Umbilical cord (tissue), 2 donors: ENCODE measurements at places on chromosomes 1 and 21. TPM values are rescaled to one million over a fixed set of nuclear protein-coding genes. Genes with fewer than 3 reads are reported as not detected.

DNA sequence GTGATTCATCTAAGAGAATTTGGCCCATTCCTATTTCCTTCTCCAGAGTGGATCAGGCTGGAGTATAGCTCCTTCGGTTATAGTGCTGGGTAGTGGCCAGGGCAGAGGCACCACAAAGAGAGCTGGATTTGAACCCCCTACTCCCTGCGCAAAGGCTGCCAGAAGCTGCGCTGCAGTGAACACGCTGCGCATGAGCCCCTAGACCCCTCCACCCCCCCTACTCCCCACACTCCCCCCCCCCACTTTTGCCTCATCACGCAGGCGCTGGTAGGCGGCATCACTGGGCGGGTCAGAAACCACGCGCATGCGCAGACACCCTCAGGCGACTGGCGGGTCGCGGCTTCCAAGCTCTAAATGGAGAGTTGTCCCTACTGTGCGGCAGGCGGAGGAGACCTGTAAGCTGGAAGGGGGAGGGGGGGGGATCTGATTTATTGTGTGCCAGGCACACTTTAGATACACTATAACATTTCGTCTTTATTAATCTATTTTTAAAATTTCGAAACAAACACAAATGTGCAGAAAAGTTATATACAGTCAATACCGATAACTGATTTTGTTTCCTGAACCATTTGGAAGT, 38.7 kb upstream of the HMGN1 start:
- DNase-seq: peak; percentile 93

- no peak for DNase-seq
Measured at GRCh38 chr1:179034720-179035119, 9.0 kb downstream of the FAM20B start.

GRCh38 chr1:66438501-66438900, 95.5 kb upstream of the SGIP1 start:
- no peak for DNase-seq

DNA sequence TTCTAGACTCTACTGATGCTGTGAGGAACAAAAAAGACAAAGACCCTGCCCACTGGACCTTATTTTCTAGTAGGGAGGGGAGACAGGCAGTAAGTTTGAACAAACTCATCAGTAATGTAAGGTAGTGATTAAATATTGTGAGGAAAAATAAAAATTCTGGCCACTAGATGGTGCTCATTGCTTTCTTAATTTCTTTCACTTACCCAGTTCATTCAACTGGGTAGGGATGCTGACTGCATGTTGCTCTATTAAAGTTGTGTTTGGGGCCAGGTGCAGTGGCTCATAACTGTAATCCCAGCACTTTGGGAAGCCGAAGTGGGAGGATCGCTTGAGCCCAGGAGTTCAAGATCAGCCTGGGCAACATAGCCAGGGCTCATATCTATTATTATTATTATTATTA, 6.3 kb upstream of the KYAT3 start:
- DNase-seq: peak; percentile 83

Gene FMO4
- 5.8 TPM for total RNA-seq

DNA sequence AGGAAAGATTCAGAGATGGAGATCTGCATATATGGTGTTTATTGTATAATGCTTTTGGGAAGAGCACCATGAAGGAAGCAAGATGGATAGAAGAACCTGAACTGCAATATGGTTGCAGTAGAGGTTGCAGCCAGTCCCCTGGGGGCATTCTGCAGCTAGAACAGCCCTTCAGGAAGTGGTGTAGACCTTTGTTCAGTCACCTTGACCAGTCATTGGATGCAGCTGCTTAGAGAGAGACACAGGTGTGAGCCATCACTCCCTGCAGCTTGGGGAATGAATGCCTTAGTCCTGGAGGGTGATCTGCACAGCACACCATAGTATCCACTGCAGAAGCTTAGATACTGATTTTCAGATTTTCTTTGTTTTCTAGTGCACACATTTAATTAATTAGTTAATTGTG, 42.3 kb downstream of the NEK7 start:
- DNase-seq: no peak

- no peak for DNase-seq
Measured at GRCh38 chr21:34009193-34009592, 64.2 kb upstream of the MRPS6 start.

GRCh38 chr21:44354775-44355771, 1.7 kb downstream of the TRPM2 start:
- DNase-seq: no peak

Gene LIN28A
- 1.4 TPM for total RNA-seq

DNA sequence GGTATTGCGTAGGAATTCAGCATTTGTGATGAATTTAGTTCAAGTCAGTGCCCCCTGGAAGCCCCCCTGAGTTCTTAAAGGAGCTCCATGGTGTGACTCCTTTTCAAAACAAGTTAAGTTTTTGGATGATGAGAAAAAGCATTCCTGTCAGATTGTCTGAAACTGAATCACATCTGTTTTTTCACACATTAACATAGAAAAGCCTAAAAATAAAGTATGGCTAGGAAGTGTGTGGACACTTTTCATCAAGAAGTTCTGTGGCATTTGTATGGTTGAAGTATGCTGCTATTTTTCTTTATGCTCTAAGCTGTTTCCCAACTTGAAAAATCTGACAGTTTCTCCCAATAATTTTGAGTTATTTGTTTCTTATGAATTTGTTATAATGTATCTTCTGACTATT, 33.7 kb downstream of the PRDM2 start:
- no peak for DNase-seq

DNA sequence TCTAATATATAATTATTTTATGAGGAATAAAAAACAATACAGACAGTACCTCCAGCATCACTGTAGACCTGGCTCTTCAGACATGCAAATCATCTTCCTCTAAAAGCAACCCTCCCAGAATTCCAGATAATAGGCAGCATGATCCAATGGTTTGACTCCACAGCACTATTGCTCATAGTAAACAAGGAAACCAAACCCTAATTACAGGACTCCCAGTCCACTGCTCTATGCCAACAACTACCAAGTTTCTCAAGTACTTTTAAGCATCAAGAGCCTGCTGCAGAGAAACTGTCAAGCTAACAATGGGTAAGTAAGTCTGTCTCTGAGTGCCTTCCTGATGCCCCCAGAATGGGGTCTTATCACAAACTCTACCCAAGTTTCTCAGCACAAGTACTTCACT, 57.2 kb downstream of the EYA3 start:
- DNase-seq: no peak

DNA sequence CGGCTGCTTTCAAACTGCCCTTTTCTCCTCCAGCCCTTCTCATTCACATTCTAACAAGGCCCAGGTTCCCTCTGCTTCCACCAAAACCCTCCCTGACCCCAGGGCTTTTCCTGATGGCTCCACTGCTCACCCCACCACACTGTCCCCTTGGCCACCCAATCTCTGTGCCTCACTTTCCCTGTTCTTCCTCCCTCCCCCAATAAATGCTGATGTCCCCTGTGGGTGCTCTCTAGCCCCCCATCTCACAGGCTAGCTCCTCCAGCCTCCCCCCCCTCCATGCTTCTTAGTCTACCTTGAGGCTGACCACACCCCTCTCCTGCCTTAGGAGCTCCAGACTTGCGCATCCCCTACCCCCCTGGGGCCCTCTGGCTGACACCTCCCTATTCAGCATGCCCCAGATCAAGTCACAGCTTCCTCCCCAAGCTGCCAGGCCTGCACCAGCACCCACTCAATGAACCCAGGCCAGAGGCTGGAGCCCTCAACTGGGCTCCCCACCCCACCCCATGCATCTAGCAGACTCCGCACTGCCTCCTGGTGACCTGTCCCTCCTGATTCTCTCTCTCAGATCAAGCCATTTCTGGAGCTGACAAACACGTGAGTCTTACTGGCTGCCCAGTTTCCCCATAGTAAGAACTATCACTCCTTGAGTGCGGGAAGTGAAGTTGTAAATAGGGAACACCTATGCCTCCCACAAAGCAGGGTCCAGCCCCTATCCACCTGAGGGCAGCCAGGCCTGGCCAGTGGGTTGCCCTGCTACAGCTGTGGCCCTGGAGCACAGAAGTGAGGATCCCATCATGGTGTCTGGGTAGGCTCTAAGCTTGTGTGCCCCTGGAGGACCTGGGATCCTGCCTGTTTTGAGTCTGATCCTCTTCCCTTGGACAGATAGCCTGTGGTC, 117.9 kb downstream of the DMRTB1 start:
- DNase-seq: no peak
